ENCODE measurements at places on chromosomes 7 and 10.

- no peak overlapping the region for H3K27ac ChIP-seq
- H3K36me3 ChIP-seq, result no peaks in the 10 kb centered on the region
- H3K27me3 ChIP-seq, result no peaks in the 10 kb centered on the region
- H3K4me3 ChIP-seq, result no peak overlapping the region
These were observed 314.0 kb downstream of the CDK14 start for GRCh38 chr7:90910136-90910535.

- H3K4me1 ChIP-seq, result peaks cover 17% of the 10 kb centered on the region
- H3K27ac ChIP-seq, result no peak overlapping the region
- H3K36me3 ChIP-seq, result peaks cover 37% of the 10 kb centered on the region
- H3K4me3 ChIP-seq, result no peak overlapping the region
- DNase-seq, result no peak
These were observed 5.0 kb downstream of the AVPI1 start for GRCh38 chr10:97682042-97682441.

- peaks cover 63% of the 10 kb centered on the region for H3K27me3 ChIP-seq
- H3K36me3 ChIP-seq, result no peaks in the 10 kb centered on the region
- H3K27ac ChIP-seq, result no peak overlapping the region
- peak; percentile 9 for DNase-seq
These were observed 30.5 kb downstream of the CDH23 start for GRCh38 chr10:71427246-71427645.

DNA sequence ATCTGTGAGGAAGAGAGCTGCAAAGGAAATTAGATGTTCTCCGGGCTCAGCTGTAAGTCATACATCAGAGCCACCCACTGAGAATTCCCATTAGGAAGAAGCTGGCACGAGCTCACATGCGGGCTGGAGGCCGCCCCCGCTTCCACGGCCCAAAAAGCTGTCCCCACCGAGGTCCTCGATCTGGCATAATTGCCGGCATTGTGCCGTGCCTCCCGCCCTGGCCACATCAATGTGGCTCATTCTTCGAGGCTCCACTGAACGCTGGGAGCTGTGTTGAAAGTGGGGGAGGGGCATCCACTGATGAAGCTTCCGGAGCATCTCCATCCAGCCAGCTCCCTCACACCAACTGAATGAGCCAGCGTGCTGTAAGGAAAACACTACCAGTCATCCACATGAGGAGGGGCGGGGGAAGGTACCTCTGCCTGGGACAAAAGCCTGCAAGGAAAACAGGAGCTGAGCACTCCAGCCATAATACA, 173.1 kb downstream of the PTPRN2 start:
- H3K27me3 ChIP-seq, result no peaks in the 10 kb centered on the region
- no peaks in the 10 kb centered on the region for H3K4me1 ChIP-seq
- DNase-seq, result no peak
- no peaks in the 10 kb centered on the region for H3K36me3 ChIP-seq

GRCh38 chr10:131949041-131949862, 32.5 kb downstream of the BNIP3 start:
- H3K27me3 ChIP-seq, result no peaks in the 10 kb centered on the region
- peaks cover 51% of the 10 kb centered on the region for H3K36me3 ChIP-seq
- no peak overlapping the region for H3K4me3 ChIP-seq
- DNase-seq, result no peak

Measured in mesenchymal stem cell (in vitro differentiated cells and primary cell).